PC-3 (cell line): ENCODE measurements at places on chromosomes 5 and 9. TPM values are rescaled to one million over a fixed set of nuclear protein-coding genes. Genes with fewer than 3 reads are reported as not detected.

GPX3 gene
- total RNA-seq, result not detected in 2 replicates

TSSK1B gene
- total RNA-seq, result 0.33 TPM in 1 of 2 replicates, not detected in the other

GDA gene
- not detected in 2 replicates for total RNA-seq

PPP2R2B gene
- total RNA-seq, result 2.4 TPM in 1 of 2 replicates, not detected in the other

DNM1 gene
- total RNA-seq, result 24.1 and 36.4 TPM in 2 replicates

WNT8A gene
- total RNA-seq, result not detected in 2 replicates

SAXO1 gene
- total RNA-seq, result not detected in 2 replicates

FCN2 gene
- total RNA-seq, result not detected in 2 replicates

UNC5A gene
- total RNA-seq, result 0.07 and 0.46 TPM in 2 replicates

PLAC8L1 gene
- total RNA-seq, result 0.95 TPM in 1 of 2 replicates, not detected in the other

DNA sequence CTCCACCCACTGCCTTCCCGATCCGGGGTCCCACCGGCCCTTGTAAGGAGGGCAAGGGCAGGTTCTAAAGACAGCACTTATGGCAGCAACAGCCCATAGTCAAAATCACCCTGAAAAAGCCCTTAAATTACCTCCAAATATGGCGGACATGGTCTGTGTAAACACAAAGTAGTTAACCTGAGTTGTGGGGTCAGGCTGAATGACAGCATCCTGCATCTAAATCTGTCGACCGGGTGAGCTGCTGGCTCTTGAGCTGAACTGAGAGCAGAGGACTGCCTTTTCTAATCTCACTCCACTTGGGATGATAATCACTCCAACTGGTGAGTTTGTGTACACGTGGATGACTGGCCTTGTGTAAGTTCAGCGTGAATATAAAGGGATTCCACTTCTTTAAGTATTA is 249.6 kb downstream of the DENND1A start:
- DNase-seq, result no peak

GRCh38 chr5:55294935-55295334 is 12.6 kb downstream of the DHX29 start:
- DNase-seq, result no peak

- no peak for DNase-seq
Measured at GRCh38 chr5:1462358-1462757, 17.1 kb upstream of the SLC6A3 start.

- no peak for DNase-seq
Measured at GRCh38 chr5:113693701-113694100, 180.2 kb downstream of the YTHDC2 start.

- peak; percentile 76 for DNase-seq
Measured at GRCh38 chr5:11904265-11904906, at the start of gene CTNND2. Gene CTNND2, minus strand, starts transcription at chr5:11904446. Its CDS starts 593 bp downstream, at chr5:11903853.

- DNase-seq, result no peak
Measured at GRCh38 chr9:137147793-137148160, 8.8 kb downstream of the GRIN1 start.

DNA sequence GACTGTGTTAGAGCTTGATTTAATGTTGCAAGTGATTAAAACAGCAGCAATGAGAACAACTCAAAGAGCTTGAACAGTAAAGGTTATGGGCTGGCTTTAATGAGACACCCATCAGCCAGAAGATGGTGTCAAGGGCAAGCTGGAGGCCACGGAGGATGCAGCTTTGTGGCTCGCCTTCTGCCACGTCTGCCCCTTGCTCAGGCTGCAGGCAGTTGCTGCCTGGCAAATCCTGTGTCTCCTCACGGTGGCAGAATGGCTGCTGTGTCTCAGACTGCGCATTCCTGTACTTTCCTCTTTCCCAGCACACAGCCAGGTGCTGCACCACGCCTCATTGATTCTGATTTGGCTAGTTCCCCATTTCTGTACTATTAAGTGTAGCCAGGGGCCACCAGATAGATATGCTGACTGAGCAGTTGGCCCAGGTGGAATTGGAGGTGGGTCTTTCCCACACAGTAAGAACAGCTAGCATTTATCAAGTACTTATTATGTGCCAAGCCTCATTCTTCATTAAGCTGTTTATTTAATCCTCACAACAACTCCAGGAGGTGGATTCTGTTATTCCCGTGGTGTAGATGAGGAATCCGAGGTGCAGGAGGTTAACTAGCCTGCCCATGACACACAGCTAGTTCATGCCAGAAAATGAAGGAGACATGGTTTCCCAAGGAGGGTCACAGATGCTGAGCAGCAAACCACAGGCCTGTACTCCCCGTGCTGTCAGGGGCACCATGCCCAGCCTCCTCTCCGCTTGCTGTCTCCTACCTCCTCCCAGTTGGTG is 3.5 kb downstream of the NXNL2 start:
- DNase-seq, result no peak

DNA sequence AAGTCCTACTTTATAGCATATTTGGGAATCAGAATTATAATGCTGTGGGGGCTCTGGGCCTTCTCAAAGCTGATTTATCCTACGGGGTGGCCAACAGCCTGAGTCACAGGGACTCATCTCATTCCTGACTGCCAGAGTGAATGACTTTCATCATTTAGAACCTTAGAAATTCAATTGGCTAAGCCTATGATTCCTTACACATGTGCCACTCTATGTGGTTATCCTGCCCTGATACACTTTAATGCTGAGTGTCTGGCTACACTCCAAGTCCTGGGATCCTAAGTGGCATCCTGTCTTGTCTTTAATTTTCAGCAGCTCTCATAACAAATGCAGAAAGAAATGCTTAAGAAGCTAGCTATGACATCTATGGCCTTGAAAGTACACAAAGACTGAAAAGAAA is 75.2 kb upstream of the FREM1 start:
- DNase-seq, result no peak

- DNase-seq, result no peak
Measured at GRCh38 chr5:53480416-53481158, at the start of gene FST. Gene FST, plus strand, starts transcription at chr5:53480629. Its CDS starts 163 bp downstream, at chr5:53480792.

DNA sequence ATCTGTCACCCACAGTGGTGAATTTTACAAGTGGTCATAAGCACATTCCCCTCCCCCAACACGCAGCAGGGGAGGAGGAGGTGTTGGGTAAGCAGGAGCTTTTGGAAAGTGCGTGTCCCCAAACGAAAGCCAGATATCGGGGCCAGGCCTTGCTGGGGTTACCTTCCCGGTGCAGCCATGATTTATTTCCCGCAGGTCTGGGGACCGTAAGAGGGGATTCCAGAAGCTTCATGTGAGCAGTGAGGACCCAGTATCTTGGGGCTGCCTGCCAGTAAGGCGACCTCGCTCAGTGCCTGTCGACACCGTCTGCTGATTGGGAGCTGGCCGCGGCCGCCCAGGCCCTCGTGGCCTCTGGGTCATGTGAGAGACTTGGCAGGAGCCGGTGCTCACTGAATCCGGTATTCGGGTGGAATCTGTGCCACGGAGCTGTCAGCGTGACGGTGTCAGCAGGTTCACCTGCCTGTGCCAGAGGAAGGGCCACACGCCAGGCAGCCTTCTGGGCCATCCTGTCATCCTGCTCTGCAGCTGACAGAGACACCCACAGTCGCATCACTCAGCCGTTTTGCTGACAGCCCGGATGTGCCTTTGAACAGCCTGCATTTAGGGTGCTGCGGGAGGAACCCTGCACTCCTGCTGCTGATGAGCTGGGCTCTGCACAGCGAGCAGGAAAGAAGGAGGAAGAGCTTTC is 37.3 kb downstream of the SEC61B start:
- DNase-seq, result no peak

DNA sequence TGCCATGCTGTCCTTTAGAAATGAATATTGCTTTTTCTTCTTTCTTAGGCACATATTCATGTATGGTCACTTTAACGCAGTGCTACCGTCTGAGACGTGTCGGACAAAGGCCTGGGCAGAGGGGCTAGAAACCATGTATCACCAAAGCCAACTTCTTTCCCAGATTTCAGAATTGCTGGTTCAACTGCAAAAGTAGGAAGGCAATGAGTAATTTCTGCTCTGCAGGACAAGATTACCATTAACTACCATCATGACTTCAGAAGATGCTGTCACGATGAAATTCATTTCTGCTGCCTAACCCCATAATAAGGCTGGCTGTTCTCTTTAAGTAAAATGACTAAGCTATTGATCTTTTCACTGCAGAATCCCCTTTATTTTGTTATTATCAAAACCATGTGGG is 306.7 kb downstream of the PDE4D start:
- no peak for DNase-seq

- no peak for DNase-seq
Measured at GRCh38 chr9:135835131-135835530, 72.2 kb downstream of the CAMSAP1 start.

- no peak for DNase-seq
Measured at GRCh38 chr5:140883927-140884697, 2.2 kb downstream of the PCDHA13 start.

DNA sequence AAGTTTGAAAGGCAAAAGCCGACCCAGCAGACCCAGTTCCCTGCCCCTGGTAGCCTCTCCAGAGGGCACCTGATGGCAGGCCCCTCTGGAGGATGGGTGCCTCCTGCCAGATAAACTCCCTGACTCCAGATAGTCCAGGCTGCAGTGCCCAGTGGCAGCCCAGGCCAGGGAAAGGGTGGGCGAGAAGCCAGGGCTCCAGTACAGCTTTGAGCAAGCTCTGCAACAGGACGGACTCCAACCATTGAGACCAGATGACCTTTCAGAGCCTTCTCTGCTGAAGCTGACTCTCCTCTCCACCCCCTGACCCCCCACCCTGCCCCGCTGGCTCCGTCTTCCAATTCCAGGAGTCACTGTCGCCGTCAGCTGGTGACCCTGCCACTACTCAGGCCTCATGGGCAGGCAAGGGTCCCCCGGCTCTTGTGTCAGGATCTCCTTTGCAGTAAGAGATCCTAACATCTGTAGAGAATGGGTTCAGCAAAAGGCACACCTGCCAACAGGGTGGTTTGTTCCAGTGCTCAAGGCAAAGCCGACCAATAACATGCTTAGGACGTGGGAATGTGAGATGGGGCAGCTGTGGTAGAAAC is 15.5 kb upstream of the FCN1 start:
- DNase-seq, result no peak

DNA sequence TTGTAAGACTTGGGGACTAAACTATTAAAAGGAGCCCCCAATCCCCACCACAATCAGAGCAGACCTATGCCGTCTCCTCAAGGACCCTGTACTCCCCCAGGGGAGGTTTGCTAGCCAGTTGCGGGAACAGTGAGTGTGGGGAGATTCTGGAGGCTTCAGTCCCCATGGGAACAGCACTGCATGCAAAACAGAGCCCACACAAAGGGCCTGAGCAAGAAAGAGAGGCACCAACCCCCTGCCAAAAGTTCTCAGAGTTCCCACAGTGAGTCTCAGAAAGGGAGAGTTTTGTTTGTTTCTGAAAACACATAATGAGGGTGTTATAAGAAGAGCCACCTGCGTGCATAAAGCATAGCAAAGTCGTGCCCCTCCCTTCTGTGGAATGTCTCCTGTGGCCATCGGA is 56.6 kb downstream of the CFAP90 start:
- no peak for DNase-seq

DNA sequence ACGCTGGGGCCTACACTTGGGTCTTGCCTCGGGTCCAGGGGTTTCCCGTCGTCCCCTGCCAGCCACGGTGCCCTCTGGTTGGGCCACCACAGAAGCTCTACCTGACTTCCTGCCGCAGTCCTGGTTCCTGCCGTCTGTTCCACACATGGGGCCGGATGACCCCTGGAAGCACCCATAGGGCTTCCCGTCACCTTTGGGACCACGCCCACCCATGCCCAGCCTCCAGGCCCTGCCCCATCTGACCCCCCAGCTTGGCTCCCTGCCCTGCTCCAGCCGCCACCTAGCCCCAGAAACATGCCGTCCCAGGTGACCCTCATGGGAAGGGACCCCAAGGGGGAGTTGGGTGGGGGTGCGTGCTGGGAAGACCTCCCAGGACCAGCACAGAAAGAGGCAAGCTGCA is 13.7 kb downstream of the MRPL36 start:
- DNase-seq, result no peak

GRCh38 chr9:113631137-113631765 is 167.7 kb downstream of the RGS3 start:
- no peak for DNase-seq
